ENCODE measurements at places on chromosomes 12 and 14. TPM values are rescaled to one million over a fixed set of nuclear protein-coding genes. Genes with fewer than 3 reads are reported as not detected.

- H3K4me3 ChIP-seq = no peak overlapping the region
- no peak overlapping the region for H3K27ac ChIP-seq
- H3K4me1 ChIP-seq = peaks cover 5% of the 10 kb centered on the region
- no peaks in the 10 kb centered on the region for H3K36me3 ChIP-seq
- no peak for DNase-seq
Observed at GRCh38 chr12:57907281-57907680, 34.1 kb upstream of the ATP23 start.

- H3K27ac ChIP-seq = no peak overlapping the region
- H3K4me3 ChIP-seq = no peak overlapping the region
- no peak for DNase-seq
- no peaks in the 10 kb centered on the region for H3K36me3 ChIP-seq
- no peaks in the 10 kb centered on the region for H3K4me1 ChIP-seq
- peaks cover 3% of the 10 kb centered on the region for H3K27me3 ChIP-seq
Observed at GRCh38 chr12:49208146-49208545, 19.3 kb upstream of the TUBA1A start.

DNA sequence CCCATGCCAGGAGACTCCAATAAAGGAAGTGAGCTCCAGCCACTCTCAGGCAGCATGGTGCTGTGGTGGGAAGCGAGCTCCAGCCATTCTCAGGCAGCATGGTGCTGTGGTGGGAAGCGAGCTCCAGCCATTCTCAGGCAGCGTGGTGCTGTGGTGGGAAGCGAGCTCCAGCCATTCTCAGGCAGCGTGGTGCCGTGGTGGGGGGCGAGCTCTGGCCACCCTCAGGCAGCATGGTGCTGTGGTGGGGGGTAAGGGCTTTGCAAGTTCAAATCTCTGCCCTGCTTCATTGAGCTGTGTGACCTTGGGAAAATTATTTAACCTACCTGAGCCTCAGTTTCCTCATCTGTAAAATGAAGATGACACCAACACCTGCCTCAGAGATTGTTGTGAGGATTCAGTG is 975.1 kb downstream of the BCL11B start:
- H3K27ac ChIP-seq = no peak overlapping the region
- H3K36me3 ChIP-seq = peaks cover 2% of the 10 kb centered on the region
- no peak overlapping the region for H3K4me3 ChIP-seq
- peaks cover 2% of the 10 kb centered on the region for H3K27me3 ChIP-seq
- peaks cover 3% of the 10 kb centered on the region for H3K4me1 ChIP-seq
- DNase-seq = no peak

DNA sequence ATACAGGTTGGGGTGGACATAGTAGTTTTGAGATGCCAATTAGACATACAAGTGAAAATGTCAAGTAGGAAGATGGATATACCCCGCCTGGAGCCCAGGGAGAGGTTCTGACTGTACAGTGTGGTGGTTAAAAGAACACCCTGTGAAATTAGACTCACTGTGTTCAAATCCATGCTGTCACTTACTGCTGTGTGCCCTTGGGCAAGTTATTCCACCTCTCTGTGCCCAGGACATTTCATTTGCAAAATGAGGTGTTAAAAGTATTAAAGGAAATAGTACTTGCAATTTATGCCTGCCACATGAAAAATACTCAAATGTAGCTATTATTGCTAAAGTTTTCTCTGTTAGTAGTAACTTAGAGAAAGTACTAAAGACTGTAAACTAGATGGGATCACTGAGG is 18.5 kb downstream of the GALNT4 start:
- peaks cover 12% of the 10 kb centered on the region for H3K4me1 ChIP-seq
- H3K36me3 ChIP-seq = peaks cover 32% of the 10 kb centered on the region
- H3K27ac ChIP-seq = no peak overlapping the region
- no peak overlapping the region for H3K4me3 ChIP-seq
- no peaks in the 10 kb centered on the region for H3K27me3 ChIP-seq
- no peak for DNase-seq

DNA sequence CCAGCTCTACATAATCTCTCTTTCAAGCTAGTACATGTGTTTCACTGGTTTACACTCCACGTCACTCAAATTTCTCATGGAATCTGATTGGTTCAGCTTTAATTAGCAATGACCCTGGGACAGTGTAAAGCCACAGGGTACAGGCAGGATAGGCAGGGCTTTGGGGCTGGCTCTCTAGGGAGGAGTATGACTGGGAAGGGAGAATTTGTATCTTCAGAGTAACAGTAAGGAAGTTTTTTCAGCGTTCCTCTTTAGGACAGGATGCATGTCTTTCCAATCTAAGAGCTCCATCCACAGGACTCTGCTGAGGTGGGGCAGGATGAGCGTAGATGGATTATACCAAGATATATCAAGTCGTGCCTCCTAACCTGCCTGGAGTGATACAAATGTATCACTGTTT is 112.0 kb upstream of the CLEC14A start:
- no peaks in the 10 kb centered on the region for H3K4me1 ChIP-seq
- H3K4me3 ChIP-seq = no peak overlapping the region
- no peaks in the 10 kb centered on the region for H3K27me3 ChIP-seq
- DNase-seq = no peak

Gene DNAI7
- not detected for total RNA-seq
